ENCODE measurements at places on chromosomes 6 and 20.

- DNase-seq, result no peak
Measured at GRCh38 chr20:3823881-3824280, 3.5 kb downstream of the AP5S1 start.

- DNase-seq, result no peak
Measured at GRCh38 chr6:53239526-53239925, 90.9 kb upstream of the GCM1 start.

DNA sequence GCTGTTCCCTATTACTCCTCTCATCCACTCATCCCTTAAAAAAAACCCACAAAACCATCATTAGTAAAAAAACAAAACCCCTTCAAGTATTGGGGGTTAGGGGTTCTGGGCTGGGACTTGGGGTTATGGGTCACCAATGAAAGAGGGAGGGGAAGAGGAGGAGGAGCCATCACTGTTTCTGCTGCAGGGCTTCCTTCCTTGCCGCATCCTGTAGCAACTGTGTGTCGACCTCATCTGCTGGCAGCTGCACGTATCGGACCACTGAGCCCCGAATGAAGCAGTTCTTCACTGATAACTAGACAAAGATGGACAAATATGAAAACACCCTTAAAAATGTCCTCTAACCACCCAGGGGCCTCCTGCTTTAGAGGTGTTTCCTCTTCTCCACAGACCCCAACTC, 2.0 kb upstream of the VARS1 start:
- no peak for DNase-seq

GRCh38 chr20:1894951-1895673, at the start of gene SIRPA:
SIRPA (plus strand) TSS chr20:1895407; CDS start chr20:1895448, 41 bp downstream.
- peak; percentile 29 for DNase-seq

DNA sequence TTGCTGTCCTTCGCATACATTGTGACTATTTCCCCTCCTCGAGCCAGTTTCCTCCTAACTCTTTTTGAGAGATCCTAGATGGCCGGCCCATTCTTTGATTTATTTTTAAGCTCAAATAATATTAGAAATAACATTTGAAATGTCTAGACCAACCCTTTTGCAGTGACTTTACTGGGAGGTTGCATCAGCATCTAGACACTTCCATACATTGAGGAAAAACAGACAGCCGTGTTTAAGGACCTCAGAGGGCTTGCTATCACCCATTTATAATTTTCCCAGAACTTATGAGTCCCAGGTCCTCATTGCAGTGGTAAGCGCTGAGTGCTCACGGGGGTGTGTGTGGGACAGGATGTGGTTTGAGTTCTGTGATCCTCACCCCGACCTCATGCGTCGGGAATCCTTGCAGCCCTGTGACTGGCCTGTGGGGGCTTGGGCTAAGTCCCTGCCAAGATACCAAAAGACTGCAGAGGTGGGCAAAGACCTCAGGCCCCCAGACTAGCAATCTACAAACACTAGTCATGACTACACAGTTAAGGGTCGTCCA, at the start of gene GPX5:
GPX5 (plus strand) TSS at position 386 of the 544 bp plus-strand sequence; CDS start at position 519, 133 bp downstream.
- no peak for DNase-seq

DNA sequence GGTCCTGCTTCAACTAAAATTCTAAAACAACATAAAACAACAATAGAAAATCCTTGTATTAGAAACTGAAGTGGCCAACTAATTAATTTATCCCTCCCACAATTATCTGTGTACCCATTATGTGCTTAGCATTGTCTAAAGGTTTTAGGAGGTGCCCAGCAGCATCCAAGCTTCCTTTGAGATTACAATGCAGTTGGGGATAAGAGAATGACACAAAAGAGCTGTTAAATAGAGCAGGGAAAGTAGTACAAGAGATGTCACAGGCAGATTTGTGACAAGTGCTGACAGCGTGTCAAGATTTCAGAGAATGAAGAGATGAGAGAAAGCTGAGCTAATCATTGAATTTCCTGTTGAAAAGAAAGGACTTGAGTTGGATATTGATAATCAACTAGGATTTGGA, 204.8 kb downstream of the OTOR start:
- DNase-seq, result no peak

DNA sequence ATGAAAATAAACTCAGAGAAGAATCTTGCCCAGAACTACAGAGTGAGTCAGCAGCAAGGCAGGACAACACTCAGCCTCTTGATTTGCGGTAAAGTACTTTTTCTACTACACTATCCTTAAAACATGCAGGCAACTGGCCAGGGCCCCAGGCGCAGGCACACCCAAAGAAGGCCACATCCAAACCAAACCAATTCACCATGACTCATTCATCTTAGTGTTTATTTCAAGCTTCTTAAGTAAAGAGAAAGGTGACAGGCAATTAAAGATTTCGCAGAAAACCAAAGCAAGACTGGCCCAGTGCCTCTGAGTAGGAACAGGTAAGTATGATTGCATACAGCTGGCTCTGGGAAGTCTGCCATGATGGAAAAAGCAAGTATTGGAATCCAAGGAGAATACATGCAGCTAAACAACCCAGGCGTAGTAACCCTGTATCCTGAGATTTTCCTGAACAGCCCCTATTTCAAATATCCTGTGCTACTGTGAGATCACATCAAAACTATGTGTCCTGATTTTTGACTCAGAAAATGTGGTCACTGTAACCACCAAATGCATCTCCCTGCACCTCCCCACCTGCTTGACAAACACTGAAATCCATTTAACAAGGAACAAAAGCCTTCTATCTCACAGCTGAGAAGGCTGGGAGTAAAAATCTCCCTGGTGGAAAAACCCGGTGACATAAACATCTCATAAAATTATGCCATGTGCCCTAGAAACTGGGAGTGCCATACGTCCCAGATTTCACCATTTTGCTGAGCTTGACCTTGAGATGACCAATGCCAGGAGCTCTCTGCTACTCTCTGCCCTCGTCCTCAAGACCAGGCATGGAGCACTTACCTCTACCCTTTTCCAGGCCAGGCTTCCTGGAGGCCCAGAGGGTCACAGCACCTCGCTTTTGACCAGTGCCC, 12.4 kb downstream of the WFDC3 start:
- peak; percentile 17 for DNase-seq

Data from erythroblast (primary cell).